ENCODE measurements at places on chromosomes 3 and 15. TPM values are rescaled to one million over a fixed set of nuclear protein-coding genes. Genes with fewer than 3 reads are reported as not detected.

- DNase-seq: no peak
Observed at GRCh38 chr3:128198313-128198712, 45.0 kb downstream of the EEFSEC start.

GRCh38 chr15:62641825-62642224, 400.7 kb upstream of the TPM1 start:
- no peak for DNase-seq

GPR62 gene
- not detected for total RNA-seq

DNA sequence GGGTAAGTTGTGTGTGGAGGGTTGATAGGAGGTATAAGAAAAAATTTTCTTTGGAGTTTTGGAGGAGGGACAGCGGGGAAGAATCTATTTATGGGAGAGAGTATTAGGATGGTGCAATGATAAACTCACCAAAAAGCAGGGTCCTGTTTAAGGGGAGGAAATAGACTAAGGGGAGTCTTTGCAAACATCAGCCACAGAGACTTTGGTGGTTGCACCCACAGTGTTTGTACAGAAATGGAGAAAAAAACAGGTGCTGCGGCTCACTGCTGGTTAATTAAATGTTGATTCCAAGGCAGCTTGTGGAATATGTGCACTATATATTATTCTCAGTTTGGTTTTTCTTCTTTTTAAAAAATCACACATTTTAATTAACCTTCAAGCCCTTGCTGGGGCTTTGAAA, 182.1 kb downstream of the NECTIN3 start:
- DNase-seq: no peak

VPS8 gene
- 47.8 TPM for total RNA-seq

COL6A5 gene
- total RNA-seq: not detected

- DNase-seq: no peak
Observed at GRCh38 chr15:89761929-89762328, 10.9 kb upstream of the MESP1 start.

GRCh38 chr3:112979244-112979832, 4.4 kb upstream of the CD200R1 start:
- DNase-seq: peak; percentile 54

DNA sequence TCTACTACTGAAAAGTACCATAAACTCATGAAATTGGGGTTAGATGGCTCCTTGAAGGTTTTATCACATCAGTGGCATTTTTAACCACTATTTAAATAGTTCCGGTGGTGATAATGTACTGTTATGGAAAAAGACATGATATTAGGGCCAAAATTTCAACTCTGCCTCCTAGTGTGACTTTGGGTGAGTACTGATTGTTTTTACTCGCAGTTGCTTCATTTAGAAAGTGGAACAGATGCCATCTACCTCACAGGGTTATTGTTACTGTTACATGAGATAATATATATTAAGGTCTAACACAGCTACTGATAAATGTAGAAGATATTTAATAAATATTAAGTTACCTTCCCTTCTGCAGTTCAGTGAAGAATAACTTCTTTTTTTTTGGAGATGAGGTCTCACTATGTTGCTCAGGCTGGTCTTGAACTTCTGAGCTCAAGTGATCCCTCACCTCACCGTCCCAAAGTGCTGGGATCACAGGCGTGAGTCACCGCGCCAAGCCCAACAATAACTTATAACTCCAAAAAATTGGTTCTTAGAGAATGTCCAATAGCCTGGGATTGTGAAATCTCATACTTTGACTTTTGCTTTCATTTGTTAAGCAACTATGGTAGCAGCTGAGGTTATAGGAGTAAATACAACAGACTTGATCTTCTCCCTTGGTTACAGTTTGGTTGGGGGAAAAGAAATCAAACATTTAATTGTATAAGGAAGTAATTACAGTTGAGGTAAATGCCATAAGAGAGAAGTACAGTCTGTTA, 48.3 kb downstream of the MEF2A start:
- DNase-seq: peak; percentile 28

DNA sequence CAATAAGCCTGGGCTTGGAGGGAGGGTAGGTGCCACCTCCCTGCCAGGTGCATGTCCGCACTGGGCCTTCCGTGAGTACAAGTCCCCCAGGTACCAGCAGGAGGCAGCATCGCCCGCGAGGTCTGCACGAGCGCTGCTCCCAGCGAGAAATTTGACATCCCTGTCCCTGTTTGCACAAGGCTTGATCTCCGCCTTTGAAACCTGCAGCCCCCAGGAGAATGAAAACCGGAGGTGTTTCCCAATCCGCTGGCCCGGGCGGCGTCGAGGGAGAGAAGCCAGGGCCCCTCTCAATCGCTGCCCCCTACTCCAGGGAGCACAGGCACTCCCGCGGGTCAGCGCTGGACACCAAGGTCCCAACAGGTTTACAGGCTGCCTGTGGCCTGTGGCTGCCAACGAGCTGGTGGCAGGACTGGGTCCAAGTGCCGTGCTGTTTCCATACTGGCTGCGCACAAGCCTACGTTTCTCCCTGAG, 961 bp downstream of the HAPLN3 start:
- peak; percentile 22 for DNase-seq

CACNA1D gene
- total RNA-seq: not detected

MYRIP gene
- total RNA-seq: 5.7 TPM

C2CD4A gene
- total RNA-seq: 0.87 TPM

SPESP1 gene
- total RNA-seq: 0.87 TPM

- DNase-seq: no peak
Observed at GRCh38 chr3:65326574-65326973, 638.8 kb upstream of the ADAMTS9 start.

- no peak for DNase-seq
Observed at GRCh38 chr3:70011582-70011981, 12.0 kb downstream of the SAMMSON start.

DNA sequence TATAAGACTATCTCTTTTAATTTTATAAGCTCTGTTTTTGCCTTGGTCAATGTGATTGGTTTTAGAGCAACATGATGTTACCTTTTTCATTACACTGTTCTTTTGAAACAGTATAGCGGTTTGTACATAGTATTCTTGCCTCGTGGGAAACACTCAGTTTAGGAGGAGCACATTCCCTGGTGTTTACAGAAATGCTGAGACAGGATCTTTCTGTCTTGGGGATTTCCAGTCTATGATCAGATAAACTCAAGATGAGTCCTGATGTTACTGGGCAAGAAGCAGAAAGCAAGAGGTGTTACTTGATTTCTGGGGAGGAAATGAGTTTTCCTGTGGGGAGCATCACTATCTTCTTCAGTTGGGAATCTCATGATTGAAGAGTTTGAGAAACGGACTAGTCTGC, 2.5 kb downstream of the TMEM266 start:
- DNase-seq: no peak

HIGD2B gene
- under 0.01 TPM for total RNA-seq

GRCh38 chr3:26104851-26105251, 315.0 kb downstream of the OXSM start:
- no peak for DNase-seq

DNA sequence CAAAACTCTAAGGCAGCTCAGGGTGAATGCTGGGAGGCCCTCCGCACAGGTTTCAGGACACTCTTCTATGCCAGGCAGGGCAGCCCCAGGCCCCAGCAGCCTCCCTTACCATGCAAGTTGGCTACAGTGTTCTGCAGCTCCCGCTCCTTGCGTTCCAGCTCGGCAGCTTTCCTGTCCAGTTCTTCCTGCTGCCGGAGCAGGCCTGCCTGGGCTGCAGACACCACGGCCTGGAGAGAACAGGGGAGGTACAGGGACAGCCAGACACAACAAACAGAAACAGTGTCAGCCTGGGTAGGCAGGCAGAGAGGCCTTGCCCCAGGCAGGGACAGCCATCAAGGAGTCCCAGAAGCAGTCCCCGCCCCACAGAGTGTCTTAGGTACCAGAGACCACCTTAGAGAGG, 9.0 kb upstream of the ULK3 start:
- DNase-seq: no peak

DNA sequence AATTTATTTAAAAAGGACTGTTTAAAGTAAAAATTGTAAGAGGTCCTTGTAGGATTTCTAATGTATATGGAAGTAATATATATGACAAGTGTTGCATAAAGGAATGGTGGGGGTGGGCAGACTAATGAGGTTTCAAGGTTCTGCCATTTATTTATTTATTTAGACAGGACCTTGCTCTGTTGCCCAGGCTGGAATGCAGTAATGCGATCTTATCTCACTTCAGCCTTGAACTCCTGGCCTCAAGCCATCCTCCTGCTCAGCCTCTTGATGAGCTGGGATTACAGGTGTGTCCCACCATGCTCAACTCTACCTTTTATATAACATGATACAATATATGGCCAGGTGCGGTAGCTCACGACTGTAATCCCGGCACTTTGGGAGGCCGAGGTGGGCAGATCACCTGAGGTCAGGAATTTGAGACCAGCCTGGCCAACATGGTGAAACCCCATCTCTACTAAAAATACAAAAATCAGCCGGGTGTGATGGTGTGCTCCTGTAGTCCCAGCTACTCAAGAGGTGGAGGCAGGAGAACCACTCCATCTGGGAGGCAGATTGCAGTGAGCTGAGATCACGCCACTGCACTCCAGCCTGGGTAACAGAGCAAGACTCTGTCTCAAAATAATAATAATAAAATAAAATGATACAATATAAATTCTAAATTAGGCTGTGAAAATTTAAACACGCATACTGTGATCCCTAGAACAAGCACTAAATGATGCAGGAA, 33.8 kb upstream of the IGF2BP2 start:
- DNase-seq: no peak

CPB1 gene
- not detected for total RNA-seq

DNA sequence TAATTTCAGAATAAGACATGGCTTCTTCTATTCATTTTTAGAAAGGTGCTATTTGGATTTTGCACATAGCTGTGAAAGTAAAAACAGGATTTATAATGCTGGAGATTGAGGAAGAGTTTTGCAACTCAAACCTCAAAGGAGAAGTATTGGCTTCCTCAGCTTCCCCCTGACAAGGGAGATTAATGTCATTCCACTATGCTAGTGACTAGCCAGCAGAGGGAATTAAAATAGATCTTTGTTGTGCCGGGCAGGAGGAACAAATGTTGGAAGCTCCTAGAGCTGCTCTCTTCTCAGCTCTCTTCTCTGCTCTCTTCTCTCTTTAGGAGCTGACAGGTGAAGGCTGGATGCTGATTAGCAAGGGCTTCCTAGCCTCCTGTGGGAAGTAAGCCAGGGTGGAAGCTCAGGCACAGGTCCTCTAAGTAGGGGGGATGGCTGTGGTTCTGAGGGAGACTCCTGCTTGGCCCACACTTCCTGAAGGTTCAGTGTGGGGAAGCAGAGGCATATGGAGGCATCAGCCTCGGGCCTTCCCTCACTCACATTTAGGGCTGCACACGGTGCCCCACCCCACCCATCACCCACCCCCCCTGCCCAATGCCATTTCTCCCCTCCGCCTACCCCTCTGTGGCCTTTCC, 29.6 kb downstream of the CX3CR1 start:
- DNase-seq: no peak

DNAJB8 gene
- total RNA-seq: not detected

ERICH6 gene
- not detected for total RNA-seq

C3orf49 gene
- not detected for total RNA-seq

TLR9 gene
- not detected for total RNA-seq

- no peak for DNase-seq
Observed at GRCh38 chr15:65619626-65620290, 2.0 kb upstream of the SLC24A1 start.

DNA sequence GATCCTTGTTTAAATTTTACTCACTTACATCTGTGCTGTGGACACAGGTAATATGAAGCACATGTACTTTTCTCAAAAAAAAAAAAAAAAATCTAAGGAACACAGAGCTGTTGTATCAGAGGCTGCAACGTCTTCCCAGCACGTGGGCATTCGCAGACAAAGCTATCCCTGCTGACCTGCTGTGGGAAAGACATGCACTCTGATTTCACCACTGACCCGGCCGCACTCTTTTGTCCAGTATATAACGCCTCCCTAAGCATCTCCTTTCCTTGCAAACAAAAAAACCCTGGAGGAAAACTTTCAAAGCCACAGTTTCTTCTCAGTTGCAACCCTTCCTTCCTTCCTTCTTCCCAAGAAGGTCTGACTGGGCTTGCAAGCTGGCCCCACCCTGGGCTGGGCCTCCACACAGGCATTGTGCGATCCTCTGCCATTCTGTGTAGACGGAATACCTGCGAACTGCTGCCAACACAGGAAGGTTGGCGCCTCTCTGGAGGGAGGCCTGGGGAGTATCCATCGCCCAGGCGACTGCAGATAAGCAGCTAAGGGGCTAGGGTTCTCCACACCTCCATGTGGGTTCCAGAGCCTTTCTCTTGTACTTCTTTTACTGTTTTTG, 50.8 kb downstream of the SLC12A8 start:
- no peak for DNase-seq

DNA sequence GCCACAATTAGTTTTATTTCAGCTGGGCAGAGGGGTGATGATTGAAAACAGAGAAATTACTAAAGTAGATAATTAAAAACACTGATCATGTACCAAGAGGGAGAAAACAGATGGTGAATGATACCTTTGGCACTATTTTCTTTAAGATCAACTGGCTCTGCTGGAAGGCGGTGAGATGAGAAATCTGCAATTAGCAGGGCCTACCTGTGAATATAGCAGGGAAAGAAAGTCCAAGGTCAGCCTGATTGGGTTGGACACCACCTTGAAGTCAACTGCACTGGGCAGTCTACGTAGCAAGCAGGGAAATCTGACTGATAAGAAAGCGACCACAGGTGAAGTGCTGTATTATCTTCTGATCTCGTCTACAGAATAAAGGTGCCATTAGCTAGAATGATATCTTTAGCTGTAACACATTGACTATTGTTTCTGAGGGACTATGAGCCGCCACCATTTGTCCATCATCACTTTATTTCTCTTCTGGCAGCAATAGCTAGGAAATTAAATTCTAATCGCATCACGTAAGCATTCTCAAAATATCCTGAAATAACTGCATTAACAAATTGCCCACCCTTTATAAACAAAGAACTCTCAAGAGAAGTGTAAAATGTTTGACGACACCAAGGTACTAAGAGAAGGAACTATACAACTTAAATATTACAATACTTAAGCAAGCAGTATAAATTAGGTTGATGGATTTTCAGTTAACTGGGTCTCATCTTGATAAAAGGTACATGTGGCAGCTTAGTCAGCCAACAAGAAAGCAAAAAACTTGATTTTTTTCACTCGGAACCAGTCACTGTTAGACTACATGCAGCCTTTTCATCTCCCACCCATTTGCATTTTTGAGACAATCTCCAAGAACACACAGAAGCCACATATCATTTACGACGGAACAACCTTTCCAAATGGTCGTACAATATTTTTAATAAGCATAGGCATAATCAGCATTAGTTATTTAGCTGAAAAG, 1.3 kb downstream of the NEDD4 start:
- DNase-seq: peak; percentile 16

MYZAP gene
- 49.7 TPM for total RNA-seq

- DNase-seq: no peak
Observed at GRCh38 chr3:20064796-20065564, 24.7 kb downstream of the KAT2B start.

- no peak for DNase-seq
Observed at GRCh38 chr3:192516820-192517219, 210.5 kb downstream of the FGF12 start.

HLTF gene
- 12.6 TPM for total RNA-seq

DNA sequence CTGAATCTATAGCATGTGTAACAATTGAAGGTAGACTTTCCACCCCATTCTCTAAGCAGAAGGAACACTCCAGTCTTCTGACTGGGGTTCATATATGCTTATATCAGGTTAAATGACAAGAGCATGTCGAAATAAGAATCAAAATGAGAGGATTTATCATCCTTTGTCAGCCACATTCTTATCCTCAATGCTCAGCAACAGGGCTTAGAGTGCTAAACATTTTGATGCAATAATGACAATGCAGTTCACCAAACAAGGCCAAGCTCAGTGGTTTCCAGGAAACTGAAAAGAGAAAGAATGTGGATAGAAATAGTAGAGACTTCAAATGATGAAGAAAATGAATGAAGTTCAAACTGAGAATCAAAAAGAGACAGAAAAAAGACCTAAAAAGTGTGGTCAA, 78.0 kb downstream of the FSIP1 start:
- peak; percentile 36 for DNase-seq

GRCh38 chr3:182967218-182968204, 12.8 kb downstream of the DCUN1D1 start:
- peak; percentile 15 for DNase-seq

All from lung microvascular endothelial cell (primary cell).